ENCODE measurements at places on chromosomes 11 and 22.

DNA sequence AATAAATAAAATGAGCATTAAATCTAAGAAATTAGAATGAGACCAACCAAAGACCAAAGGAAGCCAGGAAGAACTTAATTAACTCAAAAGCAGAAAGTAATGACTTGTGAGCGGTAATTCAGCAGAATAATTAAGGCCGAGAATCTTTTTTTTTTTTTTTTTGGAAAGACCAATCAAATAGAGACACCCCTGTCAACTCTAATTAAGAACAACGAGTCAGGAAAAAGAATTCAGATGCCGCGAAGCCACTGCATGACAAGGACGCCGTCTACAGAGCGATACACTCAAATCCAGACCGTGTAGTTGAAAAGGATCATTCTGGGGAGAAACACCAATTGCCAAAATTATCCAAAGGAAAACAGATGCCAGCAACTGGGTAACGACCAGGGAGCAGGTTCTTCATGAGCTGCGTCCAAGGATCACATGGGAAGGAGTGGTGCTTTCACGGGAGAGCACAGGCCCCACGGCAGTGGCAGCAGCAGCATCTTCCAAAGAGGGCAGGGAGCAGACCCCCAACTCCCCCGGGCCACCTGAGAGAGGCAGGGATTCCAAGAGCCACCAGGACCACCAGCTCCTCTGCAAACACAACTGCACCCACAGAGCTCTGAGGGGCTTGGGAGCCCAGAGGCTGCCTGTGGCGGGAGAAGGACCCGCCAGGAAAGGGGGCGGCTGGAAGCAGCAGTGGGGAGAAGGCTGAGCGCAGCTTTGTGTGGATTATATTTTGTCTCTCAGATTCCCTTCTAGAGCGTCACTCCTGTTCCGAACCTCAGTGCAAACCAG, 469.8 kb downstream of the BRD1 start:
- no peaks in the 10 kb centered on the region for H3K27me3 ChIP-seq
- H3K4me3 ChIP-seq: no peak overlapping the region
- no peak overlapping the region for H3K27ac ChIP-seq

DNA sequence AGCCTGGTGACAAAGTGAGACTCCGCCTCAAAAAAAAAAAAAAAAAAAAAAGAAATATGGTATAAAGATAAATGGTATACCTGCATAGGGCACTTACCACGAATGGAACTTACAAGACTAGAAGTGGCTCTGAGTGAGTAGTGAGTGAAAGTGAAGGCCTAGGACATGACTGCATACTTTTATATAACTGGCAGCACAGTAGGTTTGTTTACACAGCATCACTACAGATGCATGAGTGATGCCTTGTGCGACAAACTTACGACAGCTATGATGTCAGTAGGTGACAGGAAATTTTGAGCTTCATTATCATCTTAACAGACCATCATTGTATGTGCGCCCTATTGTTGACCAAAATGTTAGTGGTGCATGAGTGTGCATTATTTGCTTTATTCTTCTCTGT, 17.7 kb downstream of the XRCC6 start:
- H3K4me1 ChIP-seq: no peaks in the 10 kb centered on the region
- H3K27ac ChIP-seq: no peak overlapping the region
- no peak for DNase-seq
- H3K36me3 ChIP-seq: peaks cover 16% of the 10 kb centered on the region
- H3K4me3 ChIP-seq: no peak overlapping the region

GRCh38 chr22:41050883-41051282, 41.5 kb upstream of the EP300 start:
- no peaks in the 10 kb centered on the region for H3K36me3 ChIP-seq
- DNase-seq: no peak
- H3K27ac ChIP-seq: no peak overlapping the region
- H3K4me1 ChIP-seq: peaks cover 2% of the 10 kb centered on the region
- no peak overlapping the region for H3K4me3 ChIP-seq

DNA sequence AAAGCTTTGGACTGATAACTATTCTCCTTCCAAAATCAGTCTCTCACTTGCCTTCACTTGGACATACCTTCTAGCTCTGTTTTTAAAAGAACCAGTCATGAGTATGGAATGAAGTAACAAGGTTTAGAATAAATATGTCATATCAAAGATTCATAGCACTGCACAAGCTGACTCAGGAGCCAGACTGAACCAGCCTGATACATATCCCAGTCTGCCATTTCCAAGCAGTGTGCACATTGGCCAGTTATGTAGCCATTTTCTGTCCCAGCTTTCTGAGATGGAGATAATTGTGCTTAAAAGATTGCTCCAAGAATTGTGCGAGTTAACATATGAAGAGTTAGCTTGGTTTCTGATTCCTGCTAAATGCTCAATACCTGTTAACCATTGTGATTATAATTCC, 311.3 kb downstream of the C11orf87 start:
- no peaks in the 10 kb centered on the region for H3K36me3 ChIP-seq
- DNase-seq: no peak
- no peak overlapping the region for H3K27ac ChIP-seq
- no peaks in the 10 kb centered on the region for H3K27me3 ChIP-seq

DNA sequence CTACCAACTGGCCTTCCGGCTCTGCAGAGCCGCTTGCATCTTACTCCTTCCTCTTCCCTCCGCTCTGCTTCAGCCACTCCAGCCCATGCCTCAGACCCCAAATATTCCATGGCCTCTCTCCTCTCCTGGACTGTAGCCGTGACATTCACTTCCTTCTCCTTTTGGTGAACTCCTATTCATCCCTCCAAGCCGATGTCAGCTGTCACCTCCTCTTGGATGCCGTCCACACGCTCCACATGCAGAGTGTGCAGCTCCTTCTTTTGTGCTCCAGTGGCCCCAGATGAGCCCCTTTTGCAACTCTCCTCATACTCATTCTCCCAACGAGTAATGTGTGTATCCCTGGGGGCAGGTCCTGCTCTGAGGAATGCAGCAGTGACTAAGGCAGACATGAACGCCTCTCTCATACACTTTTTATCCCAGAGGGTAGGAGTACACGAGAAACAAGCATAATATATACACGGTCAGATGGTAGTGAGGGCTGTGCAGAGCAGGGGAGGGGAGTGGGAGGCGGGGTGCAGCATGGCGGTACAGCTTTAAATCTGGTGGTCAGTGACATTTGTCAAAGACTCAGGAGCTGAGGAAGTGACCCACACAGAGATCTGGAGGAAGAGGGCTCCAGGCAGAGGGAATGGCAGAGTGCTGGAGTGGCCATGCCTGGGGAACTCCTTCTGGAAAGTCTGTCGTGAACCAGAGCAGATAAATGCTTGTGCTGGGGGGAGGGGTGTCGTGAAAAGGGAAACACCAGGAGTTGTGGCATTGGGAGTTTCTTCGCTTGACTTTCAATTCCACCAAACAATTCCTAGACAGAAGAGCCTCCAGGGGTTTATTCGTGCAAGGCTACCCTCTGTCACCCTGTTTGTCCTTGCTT, 83.8 kb upstream of the ATXN10 start:
- no peak overlapping the region for H3K27ac ChIP-seq
- H3K27me3 ChIP-seq: no peaks in the 10 kb centered on the region
- no peak for DNase-seq

- no peak overlapping the region for H3K27ac ChIP-seq
- no peaks in the 10 kb centered on the region for H3K4me1 ChIP-seq
- no peaks in the 10 kb centered on the region for H3K27me3 ChIP-seq
- DNase-seq: no peak
- H3K4me3 ChIP-seq: no peak overlapping the region
- H3K36me3 ChIP-seq: no peaks in the 10 kb centered on the region
These were observed 350.3 kb downstream of the SHANK2 start for GRCh38 chr11:70901951-70902521.

DNA sequence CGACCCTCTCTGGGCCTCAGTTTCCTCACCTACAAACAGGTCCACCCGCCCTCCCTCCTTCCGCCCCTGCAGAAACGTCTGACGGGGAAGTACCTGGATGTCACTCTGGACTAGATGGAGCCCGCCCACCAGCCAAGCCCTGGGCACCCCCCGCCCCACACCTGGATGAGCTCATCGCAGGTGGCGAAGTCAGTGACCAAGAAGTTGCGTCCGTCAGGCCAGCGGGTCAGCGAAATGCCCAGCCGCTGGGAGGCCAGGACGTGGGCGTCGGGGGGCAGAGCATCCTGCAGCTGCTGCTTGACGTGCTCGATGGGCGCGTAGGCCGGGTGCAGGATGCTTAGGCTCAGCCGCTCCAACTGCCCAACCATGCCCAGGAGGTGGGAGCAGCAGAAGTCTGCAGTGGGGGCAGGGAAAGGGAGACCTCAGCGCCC, 897 bp downstream of the PNPLA5 start:
- DNase-seq: no peak
- peaks cover 14% of the 10 kb centered on the region for H3K27me3 ChIP-seq
- no peak overlapping the region for H3K27ac ChIP-seq
- no peak overlapping the region for H3K4me3 ChIP-seq

GRCh38 chr11:69215216-69215615, 59.5 kb downstream of the SMIM38 start:
- no peak for DNase-seq
- no peak overlapping the region for H3K27ac ChIP-seq
- peaks cover under 1% of the 10 kb centered on the region for H3K4me1 ChIP-seq
- H3K4me3 ChIP-seq: no peak overlapping the region

- H3K36me3 ChIP-seq: peaks cover 42% of the 10 kb centered on the region
- peak overlapping the region; percentile 97 for H3K4me3 ChIP-seq
- DNase-seq: no peak
- H3K27ac ChIP-seq: peak overlapping the region; percentile 94
- no peaks in the 10 kb centered on the region for H3K27me3 ChIP-seq
- H3K4me1 ChIP-seq: peaks cover 4% of the 10 kb centered on the region
These were observed 747 bp downstream of the TPCN2 start for GRCh38 chr11:69049490-69049867.

GRCh38 chr11:10378362-10378761, 73.5 kb downstream of the ADM start:
- H3K36me3 ChIP-seq: no peaks in the 10 kb centered on the region
- no peak for DNase-seq
- H3K4me3 ChIP-seq: no peak overlapping the region
- H3K27ac ChIP-seq: no peak overlapping the region
- H3K27me3 ChIP-seq: no peaks in the 10 kb centered on the region

DNA sequence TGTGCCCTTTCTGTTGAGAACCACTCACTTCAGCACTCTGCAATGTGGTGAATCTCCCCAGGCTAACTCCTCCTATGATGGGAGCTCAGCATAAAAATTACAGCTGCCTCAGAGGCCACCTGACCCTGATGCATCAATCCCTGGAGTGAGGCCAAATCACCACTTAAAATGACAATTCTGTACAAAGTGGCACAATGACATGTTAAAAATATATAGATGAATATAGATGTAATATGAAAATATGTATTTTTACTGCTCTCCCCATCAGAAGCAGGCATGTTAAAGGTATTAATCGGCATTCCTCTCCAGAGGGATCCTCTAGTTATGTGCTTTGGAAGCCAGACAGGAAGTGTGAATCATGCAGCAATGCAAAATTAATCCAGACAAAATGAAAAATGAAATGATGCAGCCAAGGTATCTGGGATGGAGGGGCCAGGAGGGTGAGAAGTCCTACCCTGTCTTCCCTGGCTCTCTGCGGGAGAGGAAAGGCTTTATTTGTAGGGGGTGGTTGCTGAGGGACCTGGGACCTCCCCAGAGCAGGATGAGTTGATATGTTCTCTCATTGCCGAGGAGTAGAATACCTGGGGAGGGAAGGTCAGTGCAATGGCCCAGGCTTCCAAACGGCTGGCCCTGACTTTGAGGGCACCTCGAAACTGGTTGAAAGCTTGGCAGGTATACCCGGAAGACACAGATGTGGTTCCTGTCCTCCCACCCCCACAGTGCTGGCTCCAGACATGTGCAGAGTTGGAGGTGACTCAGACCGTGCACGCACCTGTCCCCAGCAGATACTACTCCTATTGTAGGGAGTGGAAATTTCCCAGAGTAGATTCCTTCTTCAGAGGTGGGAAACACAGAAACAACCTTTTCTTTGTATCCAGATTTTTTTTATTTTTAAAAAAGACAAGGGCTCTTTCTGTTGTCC, 347.9 kb upstream of the NCAM1 start:
- DNase-seq: no peak
- peaks cover 4% of the 10 kb centered on the region for H3K27me3 ChIP-seq
- no peak overlapping the region for H3K4me3 ChIP-seq
- no peaks in the 10 kb centered on the region for H3K4me1 ChIP-seq

GRCh38 chr22:37819105-37819433, 4.1 kb upstream of the GALR3 start:
- peaks cover 29% of the 10 kb centered on the region for H3K36me3 ChIP-seq
- no peak for DNase-seq
- peak overlapping the region; percentile 37 for H3K4me3 ChIP-seq
- H3K27me3 ChIP-seq: no peaks in the 10 kb centered on the region
- peaks cover 18% of the 10 kb centered on the region for H3K4me1 ChIP-seq

GRCh38 chr11:68670208-68670992, 13.9 kb upstream of the GAL start:
- H3K4me1 ChIP-seq: no peaks in the 10 kb centered on the region
- no peak overlapping the region for H3K4me3 ChIP-seq
- H3K27ac ChIP-seq: no peak overlapping the region
- no peaks in the 10 kb centered on the region for H3K27me3 ChIP-seq

DNA sequence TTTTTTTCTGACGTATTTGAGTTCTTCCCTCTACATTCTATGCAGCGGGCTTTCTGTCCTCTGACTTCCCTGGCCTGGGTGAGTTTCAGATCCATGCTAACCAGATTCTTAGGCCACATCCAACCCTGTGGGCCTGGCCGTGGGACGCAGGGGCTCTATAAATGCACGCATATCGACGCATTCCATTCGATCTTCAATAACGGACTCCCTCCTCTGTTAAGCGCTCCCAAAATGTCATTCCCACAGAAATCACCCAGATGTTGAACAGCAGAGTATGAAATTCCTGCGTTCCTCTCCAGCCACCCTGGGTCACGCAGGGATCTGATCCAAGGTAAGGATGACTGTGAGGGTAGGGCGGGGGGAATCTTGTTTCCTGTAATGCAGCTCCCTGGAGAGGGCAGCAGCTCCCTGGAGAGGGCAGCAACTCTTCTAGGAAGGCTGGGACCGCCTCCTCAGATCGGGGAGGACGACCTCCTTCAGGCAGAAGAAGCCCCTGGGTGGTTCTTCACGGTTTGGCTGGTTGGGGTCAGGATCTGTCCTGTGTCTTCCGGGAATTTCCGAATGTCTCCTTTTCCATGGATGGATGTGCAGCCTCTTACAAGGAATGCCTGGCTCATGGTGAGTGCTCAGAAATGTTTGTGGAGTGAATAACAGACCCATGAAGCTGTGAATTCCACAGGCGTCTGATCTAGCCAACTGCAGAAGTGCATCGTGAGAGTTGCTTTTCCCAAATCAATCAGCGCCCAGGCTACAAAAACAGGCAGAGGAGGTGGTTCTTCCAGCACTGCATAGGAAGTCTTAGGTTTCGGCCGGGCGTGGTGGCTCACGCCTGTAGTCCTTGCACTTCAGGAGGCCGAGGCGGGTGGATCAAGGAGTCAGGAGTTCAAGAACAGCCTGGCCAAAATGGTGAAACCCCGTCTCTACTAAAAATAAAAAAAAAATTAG, 12.2 kb downstream of the MRGPRD start:
- H3K4me1 ChIP-seq: no peaks in the 10 kb centered on the region
- H3K27me3 ChIP-seq: peaks cover 15% of the 10 kb centered on the region
- no peak overlapping the region for H3K4me3 ChIP-seq

- H3K27me3 ChIP-seq: no peaks in the 10 kb centered on the region
- H3K27ac ChIP-seq: no peak overlapping the region
- H3K36me3 ChIP-seq: peaks cover 76% of the 10 kb centered on the region
- peak; percentile 39 for DNase-seq
These were observed 4.4 kb upstream of the PYGM start for GRCh38 chr11:64764040-64764611.

All from small intestine (tissue), 16 donors.